SK-N-SH treated with all-trans-retinoic acid at 6 μM for 48 hours (cell line): ENCODE measurements at places on chromosomes 11 and 22.

- peak; percentile 64 for ATAC-seq
Measured at GRCh38 chr11:128174465-128175291, 412.7 kb downstream of the ETS1 start.

GRCh38 chr11:109424901-109425300, 2.9 kb downstream of the C11orf87 start:
- ATAC-seq: no peak

GRCh38 chr22:36445158-36445668, 36.2 kb downstream of the TXN2 start:
- peak; percentile 75 for ATAC-seq

GRCh38 chr11:64305691-64306562, 603 bp downstream of the ESRRA start:
- peak; percentile 10 for ATAC-seq

- ATAC-seq: no peak
Measured at GRCh38 chr22:27827604-27828587, 26.3 kb upstream of the MN1 start.

DNA sequence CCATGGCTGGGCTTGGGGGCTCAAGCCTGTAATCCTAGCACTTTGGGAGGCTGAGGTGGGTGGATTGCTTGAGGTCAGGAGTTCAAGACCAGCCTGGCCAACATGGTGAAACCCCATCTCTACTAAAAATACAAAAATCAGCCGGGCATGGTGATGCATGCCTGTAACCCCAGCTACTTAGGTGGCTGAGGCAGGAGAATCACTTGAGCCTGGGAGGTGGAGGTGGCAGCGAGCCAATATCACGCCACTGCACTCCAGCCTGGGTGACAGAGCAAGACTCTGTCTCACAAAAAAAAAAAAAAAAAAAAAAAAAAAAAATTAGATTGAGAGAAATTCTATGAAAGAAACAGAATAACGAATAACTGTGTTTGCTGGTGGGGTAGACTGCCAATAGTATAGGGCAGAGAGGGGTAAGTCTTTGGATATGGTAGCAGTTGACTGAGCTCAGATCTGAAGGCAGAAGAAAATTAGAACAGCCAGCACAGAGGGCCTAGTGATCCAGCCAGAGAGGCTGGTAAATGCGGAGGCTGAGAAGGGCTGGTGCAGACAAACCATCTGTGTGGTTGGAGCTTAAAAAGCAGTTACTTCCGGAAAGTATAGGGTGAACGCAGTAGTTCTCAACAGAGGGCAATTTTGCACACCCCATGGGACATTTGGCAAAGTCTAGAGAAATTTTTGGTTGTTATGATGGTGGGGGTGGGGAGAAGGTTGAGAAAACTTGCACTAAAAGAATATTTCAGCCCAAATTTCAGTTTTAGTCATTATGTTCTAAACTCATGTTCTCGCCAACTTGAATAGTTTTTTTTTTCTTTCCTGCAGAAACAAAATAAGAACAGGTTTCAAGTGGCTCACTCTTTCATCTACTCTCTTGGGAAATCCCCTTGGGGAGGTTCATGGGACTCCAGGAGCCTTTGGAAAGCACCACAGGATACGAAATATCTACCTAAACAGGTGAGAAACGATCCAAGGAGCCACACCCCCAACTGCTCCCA, 1.6 kb upstream of the HORMAD2 start:
- no peak for ATAC-seq

GRCh38 chr11:116888884-116889549, 51.6 kb upstream of the APOA1 start:
- no peak for ATAC-seq
